ENCODE measurements at places on chromosomes 5 and 9.
A peak's percentile ranks its signal among the peaks of the same experiment; 100 is the strongest.

DNA sequence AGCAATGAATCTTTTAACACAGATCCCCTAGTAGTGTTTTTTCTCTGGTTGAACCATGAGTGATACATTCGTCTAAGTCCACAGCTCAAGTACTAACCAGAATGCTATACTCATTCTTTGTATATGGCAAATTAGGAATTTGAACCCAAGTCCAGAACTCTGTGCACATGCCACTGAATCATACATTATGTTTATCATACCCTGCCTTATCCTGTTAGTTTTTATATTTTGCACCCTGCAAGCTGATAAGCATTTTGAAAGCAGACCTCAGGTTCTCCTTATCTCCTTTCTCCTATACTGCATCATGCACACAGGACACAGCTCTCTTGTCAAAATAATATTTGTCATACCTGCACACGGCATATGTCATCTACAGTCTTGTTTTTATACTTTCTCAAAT lies 54.6 kb upstream of the ELL2 start:
- DNase-seq: peak; percentile 28

DNA sequence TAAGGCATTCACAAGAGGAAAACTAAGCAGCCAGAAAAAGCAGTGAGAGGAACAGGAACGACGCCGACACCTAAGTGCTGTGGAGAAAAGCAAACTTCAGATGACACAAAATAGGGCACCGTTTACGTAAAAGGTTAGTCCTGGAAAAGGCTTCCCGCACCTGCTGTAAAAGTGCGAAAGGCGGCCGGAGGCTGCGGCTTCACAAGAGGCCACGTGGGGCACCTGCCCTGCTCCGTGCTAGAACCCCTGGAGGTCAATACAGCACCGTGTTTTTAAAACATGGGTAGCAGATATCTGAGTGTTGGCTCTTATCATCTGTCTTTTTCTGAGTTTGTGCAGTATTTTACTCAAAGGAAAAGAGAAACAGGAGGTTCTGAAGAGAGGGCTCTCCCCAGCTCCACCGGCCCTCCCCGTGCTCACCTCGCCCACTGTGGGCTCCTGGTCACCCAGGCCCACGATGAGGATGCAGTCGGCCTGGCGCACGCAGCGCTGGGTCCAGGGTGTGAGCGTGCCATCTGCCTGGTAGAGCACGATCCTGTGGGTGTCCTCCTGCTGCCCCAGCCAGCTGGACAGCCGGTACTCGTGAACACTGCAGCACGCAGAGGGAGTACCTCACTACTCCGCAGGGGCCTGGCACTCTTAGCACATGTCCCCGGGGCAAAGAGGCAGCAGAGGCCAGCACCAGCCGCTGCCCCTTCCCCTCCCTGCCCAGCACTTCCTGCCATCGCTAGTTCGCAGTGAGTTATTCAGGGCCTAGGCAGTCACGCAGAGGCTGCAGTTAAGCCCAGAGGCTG lies 21.0 kb upstream of the NSMF start:
- no peak for DNase-seq

DNA sequence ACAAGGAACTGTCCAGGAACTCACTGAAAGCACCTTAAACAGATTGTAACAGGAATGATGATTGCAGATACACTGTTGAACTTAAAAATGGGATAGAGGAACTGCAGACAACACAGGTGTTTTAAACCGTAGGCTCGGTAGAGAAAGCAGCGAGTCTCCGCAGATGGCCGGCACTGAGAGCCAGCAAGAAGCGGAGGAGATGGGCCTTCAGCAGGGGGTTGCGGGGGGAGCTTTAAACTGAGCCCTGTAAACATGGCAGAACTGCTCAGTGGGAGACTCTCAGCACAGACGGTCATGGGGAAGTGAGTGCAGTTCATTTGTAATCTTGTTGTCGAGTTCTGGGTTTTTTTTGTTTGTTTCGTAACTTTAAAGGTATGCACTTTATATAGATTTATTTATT lies 155.1 kb upstream of the OTULINL start:
- DNase-seq: no peak

DNA sequence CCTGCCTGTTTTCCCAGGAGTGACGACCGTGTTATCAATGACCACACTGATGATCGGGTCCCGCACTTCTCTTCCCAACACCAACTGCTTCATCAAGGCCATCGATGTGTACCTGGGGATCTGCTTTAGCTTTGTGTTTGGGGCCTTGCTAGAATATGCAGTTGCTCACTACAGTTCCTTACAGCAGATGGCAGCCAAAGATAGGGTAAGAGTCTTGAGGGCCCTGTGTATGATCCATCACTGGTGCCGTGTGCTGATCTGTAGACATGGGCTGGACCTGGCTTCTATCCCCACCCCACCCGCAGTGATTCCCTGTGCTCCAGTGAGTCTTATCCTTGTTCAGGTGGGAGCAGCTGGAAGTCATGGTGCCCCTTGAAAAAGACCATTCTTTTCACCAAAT lies 26.0 kb downstream of the GABRP start:
- peak; percentile 14 for DNase-seq

DNA sequence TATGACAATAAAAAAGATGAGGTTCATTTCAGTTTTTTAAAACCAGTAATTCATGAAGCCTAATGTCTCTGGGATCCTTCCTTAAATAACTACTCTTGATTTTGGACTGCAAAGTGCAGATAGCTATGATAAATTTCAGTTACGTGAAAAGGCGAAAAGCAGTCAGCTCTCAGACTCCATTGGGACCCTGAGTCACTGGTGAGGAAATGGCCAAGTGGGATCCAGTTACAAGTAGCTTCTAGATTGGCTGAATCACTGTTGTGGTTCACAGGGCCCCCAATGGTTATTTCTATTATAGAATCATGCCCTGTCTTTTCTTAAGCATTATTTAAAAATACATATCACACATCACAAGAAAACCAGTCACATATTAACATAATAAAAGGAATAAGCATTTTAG lies 31.1 kb upstream of the PPP3R2 start:
- DNase-seq: no peak

DNA sequence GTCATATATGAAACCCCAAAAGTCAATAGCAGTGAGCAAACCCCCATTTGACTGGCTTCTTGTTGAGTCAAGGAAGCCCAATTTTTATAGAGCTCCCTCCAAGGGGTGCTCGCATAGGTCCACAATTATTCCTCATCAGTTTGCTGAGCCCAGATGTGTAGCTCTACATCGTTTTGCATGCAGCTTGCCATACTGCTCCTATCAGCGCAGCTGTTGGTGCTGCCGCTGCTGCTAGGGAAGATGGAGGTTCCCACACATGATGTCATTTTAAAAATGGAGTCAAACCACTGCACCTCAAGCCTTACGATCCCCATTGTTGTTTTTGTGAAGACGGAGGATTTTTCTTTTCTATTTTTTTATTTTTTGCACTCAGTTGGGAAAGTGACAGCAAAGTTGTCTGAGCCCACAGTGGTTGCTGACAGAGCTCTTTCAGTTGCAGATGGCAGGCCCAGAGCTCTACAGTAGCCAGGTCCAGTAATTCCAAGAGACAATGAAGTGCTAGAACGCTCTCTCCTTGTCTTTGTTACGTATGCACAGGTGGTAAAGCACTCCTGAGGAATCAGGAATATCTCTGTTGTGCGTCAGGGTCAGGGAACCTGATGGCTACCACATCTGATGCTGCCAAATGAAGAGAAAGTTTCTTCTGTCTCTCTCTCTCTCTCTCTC lies 23.2 kb upstream of the C5orf63 start:
- DNase-seq: no peak

DNA sequence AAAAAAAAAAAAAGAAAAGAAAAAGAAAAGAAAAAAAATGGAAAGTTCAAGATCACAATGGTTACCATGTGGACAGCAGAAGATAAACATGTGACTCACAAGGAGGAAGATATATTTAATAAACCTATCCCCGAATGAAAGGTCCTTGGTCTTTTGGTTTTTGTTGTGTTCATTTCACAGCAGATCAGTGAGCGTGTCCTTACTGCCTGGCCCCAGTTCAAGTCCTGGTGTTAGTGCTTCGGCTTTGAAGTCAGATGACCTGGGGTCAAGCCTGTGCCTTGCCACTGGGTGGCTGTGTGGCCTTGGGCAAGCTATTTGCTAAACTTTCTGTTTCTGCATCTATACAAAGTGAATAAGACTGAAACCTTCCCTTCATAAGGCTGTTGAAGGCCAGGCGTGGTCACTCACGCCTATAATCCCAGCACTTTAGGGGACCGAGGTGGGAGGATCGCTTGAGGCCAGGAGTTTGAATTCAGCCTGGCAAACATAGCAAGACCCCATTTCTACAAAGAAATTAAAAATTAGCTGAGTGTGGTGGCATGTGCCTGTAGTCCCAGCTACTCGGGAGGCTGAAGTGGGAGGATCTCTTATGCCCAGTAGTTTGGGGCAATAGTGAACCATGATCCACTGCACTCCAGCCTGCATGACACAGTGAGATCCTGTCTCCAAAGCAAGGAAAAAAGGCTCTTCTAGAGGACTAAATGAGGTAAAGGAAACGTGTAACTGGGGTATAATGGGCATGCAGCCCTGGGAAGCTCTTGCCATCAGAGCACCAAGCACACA lies 94.5 kb upstream of the SPATA31D4 start:
- DNase-seq: no peak

GRCh38 chr5:7495131-7495517 lies 99.2 kb downstream of the ADCY2 start:
- no peak for DNase-seq

- no peak for DNase-seq
Measured at GRCh38 chr5:44542470-44542869, 153.2 kb upstream of the FGF10 start.

DNA sequence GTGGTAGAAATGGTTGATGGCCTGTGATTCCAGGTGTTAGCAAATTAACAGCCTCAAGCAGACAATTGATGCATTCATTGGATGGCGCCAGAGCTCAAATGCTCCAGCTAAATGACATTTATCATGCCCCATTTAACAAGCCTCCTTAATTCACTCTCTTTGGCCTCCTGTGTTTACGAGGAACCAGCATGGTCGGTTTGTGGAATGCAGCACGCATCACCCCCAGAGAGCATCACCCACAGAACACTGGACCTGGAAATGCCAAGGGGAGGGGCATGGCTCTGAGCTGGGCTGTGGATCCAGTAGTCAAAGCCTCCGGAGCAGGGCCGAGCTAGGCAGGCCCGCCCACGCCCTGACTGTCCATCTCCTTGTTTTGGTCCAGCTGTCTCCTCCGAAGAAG lies 434.0 kb downstream of the GADD45G start:
- DNase-seq: no peak

GRCh38 chr9:88045686-88046085 lies 71.4 kb upstream of the CDK20 start:
- no peak for DNase-seq

DNA sequence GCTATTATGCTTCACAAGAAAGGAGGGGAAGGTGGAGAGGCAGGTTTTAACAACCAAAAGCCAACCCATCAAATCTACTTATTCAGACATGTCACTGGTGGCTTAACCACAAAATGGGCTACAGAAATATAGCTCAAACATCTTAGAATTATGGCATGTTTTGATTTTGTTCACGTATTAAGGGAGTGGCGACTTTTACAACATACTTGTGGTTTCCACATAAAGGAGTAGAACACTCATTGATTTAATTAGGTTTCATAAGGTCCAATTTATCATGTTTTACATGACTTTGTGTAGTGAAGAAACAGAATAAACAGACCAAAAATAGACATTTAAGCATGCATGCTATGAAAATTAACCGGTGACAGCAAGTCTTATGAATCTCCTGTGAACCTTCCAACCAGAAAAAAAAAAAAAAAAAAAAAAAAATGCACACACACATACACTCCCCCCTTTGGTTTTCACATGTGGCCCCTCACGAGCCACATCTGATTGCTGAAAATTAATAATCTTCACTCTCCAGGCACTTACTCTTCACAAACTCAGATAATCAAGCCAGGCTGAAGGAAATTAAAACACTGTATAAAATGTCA lies 5.4 kb downstream of the ZNF608 start:
- DNase-seq: peak; percentile 46

DNA sequence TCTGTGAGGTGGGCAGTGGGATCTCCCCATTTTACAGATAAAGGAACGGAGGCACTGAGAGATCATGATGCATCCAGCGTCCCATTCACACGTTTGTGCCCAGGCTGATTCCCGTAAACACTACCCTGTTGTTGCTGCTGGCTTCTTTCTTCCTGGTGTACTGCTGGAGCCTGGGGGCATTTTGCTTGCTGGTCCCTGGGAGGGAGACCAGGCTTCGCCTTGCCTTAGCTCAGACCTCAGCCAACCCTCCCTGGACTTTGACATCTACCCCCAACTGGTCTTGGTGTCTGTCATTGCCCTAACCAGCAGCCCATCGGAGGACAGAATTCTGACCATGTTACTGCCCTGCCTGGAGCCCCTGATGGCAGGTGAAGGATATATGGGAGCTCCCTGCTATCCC lies 82.4 kb downstream of the ZNF618 start:
- no peak for DNase-seq

DNA sequence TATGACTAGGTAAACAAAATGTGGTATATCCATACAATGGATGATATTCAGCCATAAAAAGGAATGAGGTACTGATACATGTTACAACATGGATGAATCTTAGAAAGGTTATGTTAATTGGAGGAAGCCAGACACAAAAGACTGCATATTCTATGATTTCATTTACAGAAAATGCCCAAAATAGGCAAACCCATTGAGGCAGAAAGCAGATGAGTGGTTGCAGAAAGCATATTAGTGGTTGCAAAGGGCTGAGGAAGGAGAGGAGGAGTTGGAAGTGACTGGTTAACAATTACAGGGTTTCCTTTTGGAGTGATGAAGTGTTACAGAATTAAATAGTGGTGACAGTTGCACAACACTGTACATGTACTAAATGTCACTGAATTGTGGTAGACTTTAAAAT lies 17.7 kb downstream of the PLGRKT start:
- no peak for DNase-seq

DNA sequence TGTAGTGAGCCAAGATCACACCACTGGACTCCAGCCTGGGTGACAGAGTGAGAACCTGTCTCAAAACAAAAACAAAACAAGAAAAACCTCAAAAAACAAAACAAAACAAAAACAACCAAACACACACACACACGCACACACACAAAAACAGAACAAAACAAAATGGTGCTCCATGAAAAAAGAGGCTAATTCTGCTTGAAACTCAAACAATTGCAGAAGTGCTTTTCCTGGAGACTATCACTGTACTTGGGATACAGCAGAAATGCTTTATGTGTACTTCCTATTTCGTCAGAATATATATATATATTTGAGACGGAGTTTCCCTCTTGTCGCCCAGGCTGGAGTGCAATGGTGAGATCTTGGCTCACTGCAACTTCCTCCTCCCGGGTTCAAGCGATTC lies 49.9 kb upstream of the HSPA9 start:
- no peak for DNase-seq

- DNase-seq: no peak
Measured at GRCh38 chr9:88933607-88934379, 57.5 kb upstream of the S1PR3 start.

DNA sequence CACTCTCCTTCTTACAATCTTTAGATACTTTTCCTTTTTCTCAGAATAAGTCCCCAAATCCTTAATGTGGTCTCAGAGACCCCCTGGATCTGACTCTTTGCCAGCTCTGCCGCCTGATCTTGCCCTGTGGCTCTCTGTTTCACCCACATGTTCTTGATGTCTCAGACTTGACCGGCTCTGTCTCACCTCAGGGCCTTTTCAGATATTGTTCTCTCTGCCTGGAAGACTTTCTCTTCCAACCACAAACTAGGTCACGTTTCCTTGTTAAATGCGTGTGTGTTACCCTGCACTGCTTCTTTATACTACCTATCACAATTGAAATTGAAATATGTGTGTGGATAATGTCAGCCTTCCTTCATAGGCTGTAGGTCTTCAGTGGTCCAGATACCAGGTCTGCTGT lies 265.4 kb upstream of the NUDT12 start:
- DNase-seq: no peak
